T-helper 22 cell (primary cell): ENCODE measurements at places on chromosomes 5 and 9.

DNA sequence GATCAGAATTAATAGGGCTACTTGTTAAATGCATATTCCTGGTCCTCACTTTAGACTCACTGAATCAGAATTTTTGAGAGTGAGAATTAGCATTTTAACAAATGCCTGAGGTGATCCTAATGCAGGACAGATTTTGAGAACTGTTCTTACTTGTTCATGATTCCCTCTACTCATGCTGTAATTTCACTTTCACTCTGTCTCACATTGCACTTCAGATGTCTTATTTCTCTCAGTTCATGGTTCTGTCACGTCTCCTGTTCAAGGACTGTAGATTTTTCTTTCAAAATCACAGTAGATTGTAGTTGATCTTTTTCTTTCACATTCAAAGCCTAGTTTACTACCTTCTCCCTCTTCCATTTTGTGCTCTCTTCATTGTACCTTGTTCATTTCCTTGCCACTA lies 54.3 kb downstream of the ADGRV1 start:
- DNase-seq = no peak

DNA sequence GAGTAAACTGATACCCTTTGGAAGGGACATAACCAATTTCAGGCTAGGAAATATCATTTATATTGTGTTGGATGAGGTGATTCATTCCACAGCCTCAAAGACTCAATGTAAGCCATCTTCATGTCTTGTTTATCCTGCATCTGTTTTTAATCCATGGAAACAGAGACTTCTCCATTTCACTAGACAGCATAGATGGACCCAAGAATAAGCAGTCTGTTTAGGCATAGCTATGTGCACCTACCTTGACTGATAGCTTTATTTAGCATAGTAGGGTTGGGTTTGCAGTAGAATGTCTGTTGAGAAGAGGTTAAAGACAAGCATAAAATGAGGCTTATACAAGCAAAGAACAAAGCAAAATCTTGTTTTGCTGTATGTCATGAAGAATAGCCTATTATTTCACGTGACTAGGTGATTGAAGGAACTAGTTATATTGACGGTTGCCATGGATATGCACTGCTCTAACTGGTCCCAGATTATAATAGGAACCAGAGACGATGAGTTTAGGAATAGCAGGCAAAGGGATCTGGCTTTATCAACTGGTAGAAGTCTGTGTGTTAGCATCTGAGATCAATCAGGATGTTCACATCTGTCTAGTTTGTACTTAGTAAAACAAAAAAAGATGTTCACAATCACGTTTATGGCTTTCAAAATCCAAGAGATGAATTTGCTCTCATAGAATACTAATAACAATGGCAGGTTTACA lies 154.8 kb upstream of the KLF9 start:
- DNase-seq = no peak

- no peak for DNase-seq
Observed at GRCh38 chr9:74663439-74663838, 166.3 kb downstream of the RORB start.

- DNase-seq = peak; percentile 3
Observed at GRCh38 chr5:38809388-38810359, 36.1 kb upstream of the OSMR start.

- DNase-seq = no peak
Observed at GRCh38 chr5:6615034-6615815, 17.6 kb downstream of the NSUN2 start.

DNA sequence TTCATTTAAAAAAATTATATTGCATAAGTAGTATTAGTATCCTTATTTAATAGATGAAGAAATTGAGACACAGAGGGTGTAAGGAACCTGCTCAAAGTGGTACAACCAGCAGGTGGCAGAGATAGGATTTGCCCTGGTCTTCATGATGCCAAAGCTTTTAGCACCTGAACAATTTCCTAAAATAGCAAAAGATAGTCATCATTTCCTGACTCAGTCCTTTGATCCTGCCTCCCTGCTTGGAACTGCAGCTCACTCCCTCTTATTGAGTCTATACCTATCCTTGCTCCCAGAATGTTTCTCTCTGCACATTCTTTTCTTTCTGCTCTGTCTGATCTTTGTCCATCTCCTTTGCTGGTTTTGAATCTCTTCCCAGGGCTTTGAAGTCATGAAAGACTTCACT lies 155.8 kb downstream of the FRMD3 start:
- DNase-seq = no peak

- DNase-seq = no peak
Observed at GRCh38 chr9:127196826-127197145, 67.8 kb upstream of the GARNL3 start.

- DNase-seq = no peak
Observed at GRCh38 chr5:128857076-128857677, 108.1 kb upstream of the SLC27A6 start.

DNA sequence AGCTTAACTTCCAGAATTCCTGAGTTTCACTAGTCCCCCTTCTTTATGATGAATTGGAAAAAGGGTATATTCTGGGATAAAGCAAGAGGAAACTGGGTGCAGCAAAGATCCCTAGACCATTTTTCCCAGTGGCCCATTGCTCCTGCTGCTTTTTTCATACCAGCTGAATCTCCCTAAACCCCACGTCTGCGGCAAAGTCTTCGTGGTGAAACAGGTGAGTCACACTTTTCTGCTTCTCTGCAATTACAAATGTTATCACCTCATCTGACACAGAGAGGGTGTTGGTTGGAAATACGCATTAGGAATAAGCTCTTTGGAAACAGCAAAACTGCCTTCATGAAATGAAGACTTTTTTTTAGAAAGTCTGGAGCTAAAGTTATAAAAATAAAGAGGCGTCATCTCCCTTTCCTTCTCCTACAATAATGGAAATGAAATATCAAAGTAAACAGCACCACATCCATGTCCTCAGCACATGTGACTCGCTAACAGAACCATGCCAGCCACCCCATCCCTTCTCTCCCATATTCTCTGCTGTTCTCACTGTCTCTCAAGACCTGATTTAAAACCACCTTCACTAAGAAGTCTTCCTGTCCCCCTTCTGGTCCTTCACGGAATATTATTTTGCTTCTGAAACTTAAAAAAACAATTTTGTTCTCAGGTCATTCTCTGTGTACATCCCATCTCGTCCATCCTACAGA lies 39.5 kb upstream of the GLRX start:
- DNase-seq = peak; percentile 6

DNA sequence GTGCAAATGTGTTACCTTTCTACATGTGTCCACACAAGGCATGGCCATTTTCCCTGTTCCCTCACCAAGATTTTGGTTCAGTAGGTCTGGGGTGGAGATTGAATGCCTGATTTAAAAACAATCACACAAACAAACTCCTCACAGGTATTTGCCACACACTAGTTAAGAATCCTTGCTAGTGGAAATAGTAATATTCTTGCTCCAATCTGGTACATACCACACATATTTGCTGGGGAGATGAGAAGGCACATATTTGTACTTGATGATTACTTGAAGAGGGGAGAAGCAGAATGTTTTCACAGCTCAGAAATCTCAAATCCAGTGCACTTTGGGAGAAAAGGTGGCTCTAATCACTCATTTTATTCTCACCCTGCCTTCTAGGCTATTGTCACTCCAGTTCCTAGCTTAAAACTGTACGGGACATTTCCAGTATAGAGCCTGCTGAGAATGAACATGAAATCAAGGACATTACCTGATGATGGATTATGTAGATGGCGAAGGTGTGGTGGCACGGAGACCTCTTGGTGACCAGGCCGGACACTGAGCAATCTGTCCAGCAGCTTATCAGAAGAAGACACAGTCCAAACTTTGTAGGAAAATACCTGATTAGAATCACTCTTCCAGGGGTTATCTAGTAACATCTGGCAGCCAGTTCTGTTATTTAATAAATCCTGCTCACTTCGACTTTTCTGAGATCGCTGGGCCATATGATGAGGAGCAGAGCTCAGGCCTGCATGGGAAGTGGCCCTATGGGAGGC lies 116.1 kb upstream of the IL6ST start:
- DNase-seq = no peak

DNA sequence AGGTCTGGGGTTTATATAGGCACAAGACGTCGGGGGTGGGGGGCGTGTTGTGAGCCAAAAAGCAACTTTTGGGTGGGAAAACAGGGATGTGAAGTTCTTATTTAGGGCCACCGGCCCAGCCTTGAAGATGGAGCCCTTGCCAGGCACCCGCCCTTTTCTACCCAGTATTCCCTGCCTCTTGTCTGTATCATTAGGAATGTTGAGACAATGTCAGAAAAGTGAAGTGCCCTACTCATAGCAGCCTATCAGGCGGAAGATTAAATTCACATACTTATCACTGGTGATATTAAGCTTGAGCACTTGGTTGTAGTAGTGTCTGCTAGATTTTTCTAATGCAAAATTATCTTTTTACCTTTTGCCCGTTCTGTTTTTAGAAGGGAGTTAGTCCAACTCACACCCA lies 293.5 kb downstream of the CDH10 start:
- DNase-seq = no peak

DNA sequence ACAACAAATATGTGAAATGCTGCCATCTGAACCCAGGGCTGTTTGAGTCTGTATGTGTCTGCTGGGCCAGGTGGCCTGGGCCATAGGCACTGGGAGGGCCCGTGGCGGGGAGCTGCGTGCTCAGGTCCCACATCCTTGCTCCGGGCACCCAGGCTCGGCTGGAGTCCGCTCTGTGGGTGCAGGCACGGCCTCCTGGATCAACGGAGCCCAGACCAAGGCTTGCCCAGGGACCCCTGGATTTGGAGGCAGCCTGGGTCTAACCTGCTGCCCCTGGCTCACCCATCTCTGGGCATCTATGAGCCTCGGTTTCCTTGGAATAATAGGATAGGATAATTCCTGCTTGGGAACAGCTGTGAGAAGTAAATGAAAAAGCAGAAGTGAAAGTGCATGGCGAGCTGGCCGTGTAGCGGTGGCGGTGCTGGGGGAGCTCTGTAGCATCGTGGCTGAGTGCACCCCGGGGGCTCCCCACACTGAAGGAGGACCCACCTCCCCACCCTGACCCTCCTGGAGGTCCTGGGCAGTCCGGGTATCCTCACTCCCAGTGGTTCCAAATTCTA lies 1.2 kb downstream of the CDHR2 start:
- no peak for DNase-seq

GRCh38 chr5:82211855-82212572 lies 66.1 kb downstream of the RPS23 start:
- DNase-seq = no peak

DNA sequence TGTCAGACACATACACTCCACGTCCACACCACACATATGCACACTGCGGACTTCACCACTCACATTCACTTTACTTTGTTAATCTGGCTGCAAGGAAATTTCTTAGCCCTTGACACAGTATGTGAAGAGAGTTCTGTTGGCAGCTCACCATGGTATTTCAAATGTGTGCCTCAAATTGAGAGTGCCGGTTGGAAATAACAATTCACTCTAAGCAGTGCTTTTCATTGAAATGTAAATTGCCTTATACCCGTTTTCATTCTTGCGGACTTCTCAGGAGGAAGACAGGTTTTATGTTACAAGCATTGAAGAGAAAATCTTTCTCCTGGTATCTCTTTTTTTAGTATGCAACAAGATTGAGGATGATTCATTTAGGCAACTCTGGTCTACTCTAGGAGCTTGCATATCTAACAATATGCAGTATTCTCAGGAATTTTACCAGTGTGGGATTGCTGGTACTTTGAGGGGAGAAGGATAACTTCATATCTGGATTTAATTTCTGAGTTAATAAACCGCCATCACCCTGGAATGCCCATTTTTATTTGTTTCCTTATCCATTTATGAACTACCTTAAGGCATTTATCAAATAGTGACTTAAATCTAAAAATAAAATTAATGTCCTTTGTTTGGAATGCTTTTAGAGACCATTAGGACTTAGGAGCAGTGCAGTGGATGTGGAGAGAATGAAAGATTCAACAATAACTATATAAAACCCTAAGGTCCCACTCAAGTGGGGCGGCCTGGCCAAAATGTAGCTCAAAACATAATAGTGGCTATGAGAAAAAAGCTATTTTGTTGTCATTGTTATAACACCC lies 87.0 kb downstream of the IQGAP2 start:
- no peak for DNase-seq

DNA sequence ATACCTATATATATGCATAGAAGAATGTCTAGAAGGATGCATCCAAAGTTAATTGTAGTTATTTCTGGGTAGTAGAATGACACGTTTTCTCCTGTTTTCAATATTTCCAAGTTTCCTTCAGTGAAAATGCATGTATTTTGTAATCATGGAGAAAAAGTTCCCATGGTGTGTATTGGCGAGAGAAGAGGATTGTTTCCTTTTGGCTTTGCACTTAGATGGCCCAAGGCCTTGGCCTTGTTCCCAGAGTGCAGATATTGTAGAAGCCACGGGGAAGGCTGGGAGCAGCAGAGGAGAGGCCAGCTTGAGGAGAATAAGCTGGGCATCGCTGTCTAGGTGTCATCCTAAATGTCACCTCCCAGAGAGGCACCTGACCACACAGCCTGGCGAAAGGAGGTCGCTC lies 44.0 kb downstream of the IRF1 start:
- no peak for DNase-seq

DNA sequence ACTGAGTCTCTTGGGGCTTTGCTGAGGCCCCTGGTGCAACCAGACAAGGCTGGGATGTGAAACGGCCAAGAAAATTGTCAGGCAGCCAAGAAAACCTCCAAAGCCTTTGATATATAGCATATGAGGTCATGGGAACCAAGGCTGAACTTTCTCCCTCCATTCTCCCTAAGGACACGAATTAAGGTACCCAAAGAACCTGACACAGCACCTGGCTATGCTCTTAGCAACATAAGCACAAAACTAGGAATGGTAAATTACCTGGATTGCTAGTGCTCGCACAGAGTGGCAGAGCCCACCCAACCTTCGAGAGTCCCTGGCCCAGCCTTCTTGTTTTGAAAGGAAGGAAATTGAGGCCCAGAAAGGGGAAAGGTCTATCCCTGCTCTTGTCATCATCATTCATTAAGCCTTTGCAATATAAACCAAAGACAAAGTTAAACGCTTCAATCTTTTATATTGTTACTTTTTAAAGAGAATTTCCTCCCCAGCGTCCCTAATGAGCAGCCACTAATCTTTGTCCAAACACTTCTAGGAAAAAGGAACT lies 220.0 kb upstream of the NR4A3 start:
- DNase-seq = no peak

- DNase-seq = no peak
Observed at GRCh38 chr5:131654776-131655175, 19.7 kb upstream of the RAPGEF6 start.

DNA sequence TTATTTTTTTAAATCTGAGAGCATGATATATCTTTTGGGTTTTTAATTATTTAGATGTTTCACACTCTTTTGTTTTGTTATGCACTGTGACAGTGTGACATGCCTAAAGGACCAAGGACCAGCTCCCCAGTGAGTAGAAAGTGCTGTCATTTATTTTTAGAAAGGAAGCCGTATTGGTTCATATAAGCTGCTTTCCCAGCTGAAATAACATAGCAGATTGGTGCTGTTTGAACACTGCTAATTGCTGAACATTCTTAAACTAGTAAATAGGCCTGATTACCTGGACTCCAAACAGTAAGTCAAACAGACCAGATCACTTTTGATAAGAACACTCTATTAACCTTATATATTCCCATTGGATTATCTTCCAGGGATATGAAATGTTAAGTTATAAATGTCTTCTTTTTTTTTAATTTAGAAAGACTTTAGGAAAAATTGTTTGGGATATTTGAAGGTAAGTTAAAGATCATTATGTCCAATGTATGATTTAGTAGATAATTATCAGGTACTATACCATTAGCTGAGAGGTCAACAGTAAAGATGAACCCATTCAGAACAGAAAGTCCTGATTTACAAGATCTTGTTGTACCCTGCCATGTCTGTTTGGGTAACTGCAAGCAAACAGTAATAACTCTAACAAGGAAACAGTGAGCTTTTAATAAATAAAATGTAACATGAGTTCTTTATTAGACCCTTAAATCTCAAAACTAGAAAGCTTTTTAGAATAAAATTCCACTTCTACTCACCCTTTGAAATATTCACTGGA lies 27.8 kb upstream of the ELL2 start:
- DNase-seq = no peak
